ENCODE measurements at places on chromosomes 2 and 18.

- no peak for DNase-seq
Measured at GRCh38 chr2:231378026-231378722, 17.3 kb upstream of the B3GNT7 start.

DNA sequence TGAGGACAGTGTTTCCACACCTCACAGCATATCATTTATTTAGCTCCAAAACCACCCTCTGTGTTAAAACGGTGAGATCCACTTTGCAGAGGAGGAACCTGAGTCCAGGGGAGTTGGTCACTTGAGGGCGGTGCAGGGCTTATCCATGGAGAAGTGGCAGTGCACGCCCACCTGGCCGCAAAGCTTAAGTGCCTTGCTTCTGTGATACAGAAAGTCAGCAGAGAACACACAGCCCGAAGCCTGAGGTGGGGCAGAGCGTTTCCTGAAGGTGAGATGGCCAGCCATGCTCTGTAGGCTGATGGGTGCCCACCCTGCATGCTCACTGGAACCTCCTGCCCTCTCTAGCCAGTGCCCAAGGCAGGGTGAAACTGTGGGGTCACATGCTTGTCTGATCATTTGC is 87.3 kb downstream of the SH3RF3 start:
- no peak for DNase-seq

DNA sequence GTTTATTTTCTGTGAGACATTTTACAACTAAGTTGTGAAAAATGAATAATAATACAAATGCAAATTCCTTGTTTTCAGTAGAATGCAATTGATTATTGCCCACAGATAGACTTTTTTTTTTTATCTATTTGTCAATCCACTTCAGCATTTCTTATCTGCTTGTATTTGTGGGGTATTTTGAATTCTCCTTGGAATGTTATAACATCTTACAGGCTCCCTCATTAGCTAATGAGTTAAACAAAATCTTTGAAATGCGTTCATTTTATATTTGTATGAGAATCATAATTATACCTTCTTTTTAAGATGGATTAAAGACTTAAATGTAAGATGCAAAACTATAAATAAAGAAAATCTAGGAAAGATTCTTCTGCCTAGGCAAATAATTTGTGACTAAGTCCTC is 114.2 kb downstream of the CALCRL start:
- DNase-seq = no peak

- DNase-seq = no peak
Measured at GRCh38 chr2:48721158-48721557, 34.4 kb downstream of the LHCGR start.

DNA sequence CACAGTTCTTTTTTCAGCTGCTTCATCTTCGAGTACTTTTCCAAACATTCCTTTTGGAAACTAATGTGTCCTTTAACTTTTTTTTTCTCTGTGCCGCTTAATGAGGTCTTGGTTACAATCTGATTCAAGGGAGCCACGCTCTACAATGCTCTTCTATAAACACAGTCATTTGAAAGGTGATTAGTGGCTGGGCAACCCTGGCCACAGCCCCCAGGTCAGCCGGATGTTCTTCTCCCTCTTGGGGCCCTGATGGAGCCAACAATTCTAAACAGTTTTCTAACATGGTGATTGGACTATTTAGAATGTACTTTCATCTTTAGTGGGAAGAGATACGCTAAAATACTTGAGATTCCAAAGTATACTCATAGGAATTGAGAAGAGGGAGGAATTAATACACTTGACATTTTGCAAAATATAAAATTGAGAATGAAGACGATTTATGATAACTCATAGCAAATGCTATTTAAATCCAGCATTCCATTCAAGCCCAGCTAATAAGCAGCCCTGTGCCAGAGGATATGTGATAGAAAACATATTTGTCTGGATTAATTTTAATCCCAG is 83.7 kb upstream of the MBOAT2 start:
- no peak for DNase-seq
